ENCODE measurements at places on chromosomes 3 and 15.
A peak's percentile ranks its signal among the peaks of the same experiment; 100 is the strongest.

GRCh38 chr3:67006460-67006859 lies 8.4 kb downstream of the KBTBD8 start:
- DNase-seq, result no peak

DNA sequence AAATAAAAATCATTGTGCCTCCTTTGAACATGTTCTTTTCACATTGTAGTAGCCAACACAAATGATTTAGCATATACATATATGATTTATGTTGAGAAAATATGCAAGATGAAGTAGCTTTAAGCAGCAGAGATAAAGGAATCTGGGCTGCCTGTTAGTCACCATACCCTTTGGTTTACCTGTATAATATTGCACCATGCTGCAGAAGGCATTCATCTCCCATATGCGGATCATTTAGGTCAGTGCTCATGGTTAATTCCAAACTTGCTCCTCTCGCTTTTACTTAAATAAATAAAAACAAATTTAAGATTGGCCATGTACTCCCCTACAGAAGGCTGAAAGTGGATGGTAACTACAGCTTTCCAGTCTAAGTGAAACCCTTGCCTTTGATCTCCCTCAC lies 86.7 kb upstream of the TBL1XR1 start:
- DNase-seq, result no peak

GRCh38 chr3:114660808-114661207 lies 367.0 kb downstream of the TIGIT start:
- no peak for DNase-seq

- peak; percentile 68 for DNase-seq
Measured at GRCh38 chr3:161104561-161105551, at the start of gene B3GALNT1. Gene B3GALNT1 (minus strand): TSS chr3:161105349. CDS start chr3:161086754, 18,595 bp downstream.

DNA sequence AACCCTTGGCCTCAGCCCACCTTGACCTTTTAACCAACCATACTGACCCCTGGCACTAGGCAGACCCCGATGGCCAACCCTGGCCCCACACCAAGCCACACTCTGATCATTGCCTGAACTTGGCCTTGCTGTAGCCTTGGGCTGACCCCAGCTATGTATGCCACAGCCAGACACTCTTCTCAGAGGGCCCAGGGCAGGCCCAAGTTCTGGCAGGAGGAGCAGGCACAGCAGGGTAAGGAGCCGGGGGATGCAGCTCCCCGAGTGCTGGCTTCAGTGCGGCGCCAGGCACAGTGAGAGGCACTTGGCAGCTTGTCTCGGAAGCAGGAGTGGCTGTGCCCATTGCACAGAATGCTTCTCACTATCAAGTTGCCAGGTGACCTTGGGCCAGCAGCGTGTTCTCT lies 22.3 kb downstream of the PRR20G start:
- DNase-seq, result no peak

- DNase-seq, result no peak
Measured at GRCh38 chr15:88225461-88225860, 31.1 kb downstream of the NTRK3 start.

GRCh38 chr15:78159395-78159794 lies 10.2 kb downstream of the IDH3A start:
- DNase-seq, result no peak

DNA sequence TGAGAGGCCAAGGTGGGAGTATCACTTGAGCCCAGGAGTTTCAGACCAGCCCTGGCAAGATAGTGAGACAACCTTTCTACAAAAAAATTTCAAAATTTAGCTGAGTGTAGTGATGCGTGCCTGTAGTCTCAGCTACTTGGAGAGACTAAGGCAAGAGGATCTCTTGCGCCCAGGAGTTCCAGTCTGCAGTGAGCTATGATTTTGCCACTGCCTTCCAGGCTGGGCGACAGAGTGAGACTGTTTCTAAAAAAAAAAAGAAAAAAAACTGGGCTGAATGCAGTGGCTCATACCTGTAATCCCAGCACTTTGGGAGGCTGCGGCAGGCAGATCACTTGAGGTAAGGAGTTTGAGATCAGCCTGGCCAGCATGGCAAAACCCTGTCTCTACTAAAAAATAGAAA lies 14.0 kb upstream of the PIK3CB start:
- DNase-seq, result no peak

GRCh38 chr15:68330901-68331300 lies 53.4 kb downstream of the FEM1B start:
- DNase-seq, result no peak

- DNase-seq, result no peak
Measured at GRCh38 chr3:63955830-63956545, 43.8 kb upstream of the SCAANT1 start.

- no peak for DNase-seq
Measured at GRCh38 chr15:45869034-45869668, 234.3 kb downstream of the SQOR start.

- no peak for DNase-seq
Measured at GRCh38 chr3:148790851-148791735, 36.5 kb upstream of the CPB1 start.

DNA sequence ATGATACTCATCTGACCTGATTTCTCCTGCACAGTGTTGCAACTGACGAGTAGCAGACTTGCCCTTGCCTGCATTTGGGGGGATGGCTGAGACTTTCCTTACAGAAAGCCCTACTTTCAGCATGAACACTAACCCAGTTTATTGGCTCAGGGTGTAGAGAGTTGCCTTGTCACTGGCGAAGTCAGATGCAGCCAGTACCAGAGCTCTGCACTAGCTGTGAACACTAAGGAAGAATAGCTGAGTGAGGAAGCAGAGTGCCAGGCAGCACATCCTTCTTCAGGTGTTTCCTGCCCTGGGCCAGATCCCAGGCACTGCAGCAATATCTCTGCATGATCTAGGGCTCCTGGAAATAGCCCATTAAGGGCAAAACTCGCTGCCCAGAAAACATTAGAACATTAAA lies 154.0 kb upstream of the SYNPR start:
- DNase-seq, result no peak

GRCh38 chr3:159938714-159939113 lies 49.9 kb upstream of the IL12A start:
- DNase-seq, result no peak

- no peak for DNase-seq
Measured at GRCh38 chr3:106337116-106337515, 468.3 kb upstream of the CBLB start.

- DNase-seq, result peak; percentile 0
Measured at GRCh38 chr3:84547971-84548970, 410.5 kb upstream of the CADM2 start.

GRCh38 chr15:78614021-78614420 lies 6.8 kb downstream of the CHRNA3 start:
- no peak for DNase-seq

- no peak for DNase-seq
Measured at GRCh38 chr3:4983739-4984510, 4.7 kb downstream of the BHLHE40 start.

DNA sequence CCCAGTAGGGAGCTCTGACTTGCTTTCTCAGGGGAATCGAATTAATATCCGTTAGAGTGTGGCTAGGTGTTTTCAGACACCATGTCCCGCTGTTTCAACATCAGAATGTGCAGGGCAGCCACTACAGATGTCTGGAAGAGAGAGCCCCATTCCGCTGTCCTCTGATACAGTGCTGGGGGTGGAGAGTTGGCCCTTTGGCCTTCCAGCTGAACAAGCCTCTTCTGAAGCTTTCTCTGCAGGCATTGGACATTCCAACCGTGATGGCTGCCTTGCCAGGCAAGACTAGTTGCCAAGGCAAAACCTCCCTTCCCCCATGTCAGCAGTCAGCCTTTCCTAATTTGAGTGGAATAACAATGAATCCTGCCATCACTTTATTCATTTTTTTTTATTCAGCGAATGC lies 1.5 kb downstream of the FAH start:
- DNase-seq, result no peak

DNA sequence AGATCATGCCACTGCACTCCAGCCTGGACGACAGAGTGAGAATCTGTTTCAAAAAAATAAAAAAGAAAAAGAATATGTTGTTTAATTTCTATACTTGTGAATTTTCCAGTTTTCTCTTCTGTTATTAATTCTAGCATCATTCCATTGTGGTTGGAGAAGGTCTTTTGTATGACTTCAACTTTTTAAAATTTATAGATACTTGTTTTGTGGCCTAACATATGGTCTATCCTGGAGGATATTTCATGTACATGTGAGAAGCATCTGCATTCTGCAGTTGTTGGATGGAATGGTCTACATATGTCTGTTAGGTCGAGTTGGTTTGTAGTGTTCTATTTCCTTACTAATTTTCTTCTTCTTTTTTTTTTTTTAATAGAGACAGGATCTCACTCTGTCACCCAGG lies 35.6 kb downstream of the MAP1A start:
- DNase-seq, result no peak

DNA sequence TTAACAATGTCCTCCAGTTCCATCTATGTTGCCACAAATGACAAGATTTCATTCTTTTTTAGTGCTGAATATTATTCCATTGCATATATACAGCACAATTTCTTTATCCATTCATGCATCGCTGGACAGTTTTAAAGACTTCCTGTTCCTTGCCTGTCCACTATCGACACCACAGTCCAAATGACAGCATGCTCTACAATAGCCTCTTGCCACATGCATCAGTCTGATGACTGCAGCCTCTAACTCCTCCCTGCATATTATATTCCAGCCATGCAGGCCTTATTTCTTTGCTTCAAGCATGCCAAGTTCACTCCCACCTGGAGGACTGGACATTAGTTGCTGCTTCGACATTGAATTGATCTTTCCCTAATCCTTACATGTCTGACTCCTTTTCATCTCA lies 306.2 kb downstream of the FOXP1 start:
- no peak for DNase-seq

- no peak for DNase-seq
Measured at GRCh38 chr3:157179365-157179803, 19.4 kb upstream of the CCNL1 start.

- DNase-seq, result no peak
Measured at GRCh38 chr3:8650583-8651416, 6.2 kb upstream of the SSUH2 start.

DNA sequence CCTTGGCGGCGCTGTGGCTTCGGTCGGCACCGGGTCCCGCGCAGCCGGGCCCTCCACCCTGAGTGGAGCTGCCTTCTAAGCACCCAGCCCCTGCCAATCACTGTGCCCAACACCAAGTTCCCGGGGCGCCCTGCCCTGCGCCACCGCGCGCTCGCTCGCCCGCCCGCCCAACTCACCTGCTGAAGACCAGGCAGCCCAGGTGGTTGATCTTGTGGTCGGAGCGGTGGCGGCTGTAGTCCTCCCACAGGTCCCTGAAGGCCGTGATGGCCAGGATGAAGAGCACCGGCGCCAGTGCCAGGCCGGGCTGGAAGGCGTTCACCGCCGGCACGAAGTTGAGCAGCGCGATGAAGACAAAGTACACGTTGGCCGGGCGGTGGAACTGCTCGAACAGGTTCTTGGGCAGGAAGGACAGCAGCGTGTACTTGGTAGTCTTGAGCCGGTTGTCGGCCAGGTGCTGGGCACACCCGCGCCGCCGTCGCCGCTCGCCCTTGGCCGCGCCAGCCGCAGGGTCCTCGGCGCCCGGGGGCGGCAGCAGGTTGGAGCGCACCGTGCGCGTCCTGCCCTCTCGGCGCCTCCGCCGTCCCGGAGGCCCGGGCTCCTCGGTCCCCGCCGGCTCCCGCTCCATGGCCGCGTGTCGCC lies 536 bp downstream of the ATP10A start:
- DNase-seq, result no peak

GRCh38 chr3:43399034-43399433 lies 112.7 kb downstream of the SNRK start:
- no peak for DNase-seq

Data from left renal cortex interstitium (tissue), 4 donors.